Hematopoietic multipotent progenitor cell treated with erythropoietin and hydrocortisone succinate and interleukin-3 and kit ligand, for 17 days (in vitro differentiated cells): ENCODE measurements at places on chromosomes 12 and 14.
A peak's percentile ranks its signal among the peaks of the same experiment; 100 is the strongest.

DNA sequence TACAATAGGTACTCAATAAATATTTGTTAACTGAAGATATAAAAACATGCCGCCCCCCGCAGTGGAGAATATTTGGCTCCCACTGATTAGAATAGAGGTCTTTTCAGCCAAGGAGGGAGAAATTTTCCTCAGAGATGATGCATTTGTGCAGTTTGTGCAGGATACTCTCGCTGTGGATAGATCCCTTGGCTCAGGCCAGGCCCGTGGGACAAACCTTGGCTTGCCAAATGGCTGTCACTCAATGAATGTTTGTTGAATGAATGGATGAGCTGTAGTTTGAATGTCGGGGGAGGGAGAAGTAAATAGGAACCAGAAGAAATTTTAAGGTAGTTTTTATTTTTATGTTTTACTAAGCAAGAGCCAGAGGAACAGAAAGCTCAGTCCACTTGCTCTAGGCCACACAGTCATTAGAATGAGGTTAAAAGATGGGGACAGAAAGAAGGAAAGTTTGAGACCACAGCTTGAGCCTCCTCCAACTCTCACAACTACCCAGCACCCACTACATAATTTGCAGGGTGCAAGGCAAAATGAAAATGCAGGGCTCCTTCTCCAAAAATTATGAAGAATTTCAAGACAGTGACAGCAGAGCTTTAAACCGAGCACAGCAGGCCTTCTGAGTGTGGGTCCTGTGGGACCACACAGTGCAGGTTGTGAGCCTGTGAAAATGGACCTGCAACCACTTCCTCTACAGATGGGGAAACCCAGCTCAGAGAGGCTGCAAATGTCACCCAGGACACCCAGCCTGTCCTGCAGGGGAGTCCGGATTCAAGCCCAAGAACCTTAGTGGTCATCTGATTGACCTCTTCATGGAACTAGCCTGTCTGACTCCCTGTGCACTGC lies 51.4 kb downstream of the WSCD2 start:
- no peak for DNase-seq

DNA sequence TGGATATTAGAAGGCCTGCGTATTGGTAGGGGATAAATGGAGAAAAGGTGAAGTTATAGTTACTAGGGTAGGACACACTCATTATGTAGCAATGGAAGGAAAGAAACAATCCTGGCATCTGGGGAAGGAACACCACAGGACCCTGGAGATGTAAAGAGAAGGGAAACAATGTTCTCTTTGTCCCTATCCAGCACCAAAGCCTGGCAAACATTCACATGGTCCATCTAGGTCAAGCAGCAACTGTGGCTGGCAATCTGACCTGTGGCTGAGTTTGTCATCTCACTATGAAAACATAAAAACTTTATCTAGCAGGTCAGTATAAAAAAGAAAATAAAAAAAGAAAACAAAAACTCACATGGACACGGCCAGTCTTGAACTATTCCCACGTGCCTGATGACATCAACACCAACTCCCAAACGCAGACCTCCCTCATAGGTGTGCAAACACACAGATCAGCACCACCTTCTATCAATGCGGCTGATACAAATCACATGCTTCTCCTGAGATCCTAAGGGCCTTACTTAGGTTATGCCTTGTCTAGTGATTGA lies 2.6 kb downstream of the POMT2 start:
- no peak for DNase-seq

GRCh38 chr14:70032447-70032846 lies 153.2 kb downstream of the SMOC1 start:
- no peak for DNase-seq

- DNase-seq = no peak
These were observed 64.3 kb upstream of the DIO3 start for GRCh38 chr14:101496776-101497683.

GRCh38 chr12:69613351-69613750 lies 2.6 kb upstream of the LRRC10 start:
- no peak for DNase-seq

DNA sequence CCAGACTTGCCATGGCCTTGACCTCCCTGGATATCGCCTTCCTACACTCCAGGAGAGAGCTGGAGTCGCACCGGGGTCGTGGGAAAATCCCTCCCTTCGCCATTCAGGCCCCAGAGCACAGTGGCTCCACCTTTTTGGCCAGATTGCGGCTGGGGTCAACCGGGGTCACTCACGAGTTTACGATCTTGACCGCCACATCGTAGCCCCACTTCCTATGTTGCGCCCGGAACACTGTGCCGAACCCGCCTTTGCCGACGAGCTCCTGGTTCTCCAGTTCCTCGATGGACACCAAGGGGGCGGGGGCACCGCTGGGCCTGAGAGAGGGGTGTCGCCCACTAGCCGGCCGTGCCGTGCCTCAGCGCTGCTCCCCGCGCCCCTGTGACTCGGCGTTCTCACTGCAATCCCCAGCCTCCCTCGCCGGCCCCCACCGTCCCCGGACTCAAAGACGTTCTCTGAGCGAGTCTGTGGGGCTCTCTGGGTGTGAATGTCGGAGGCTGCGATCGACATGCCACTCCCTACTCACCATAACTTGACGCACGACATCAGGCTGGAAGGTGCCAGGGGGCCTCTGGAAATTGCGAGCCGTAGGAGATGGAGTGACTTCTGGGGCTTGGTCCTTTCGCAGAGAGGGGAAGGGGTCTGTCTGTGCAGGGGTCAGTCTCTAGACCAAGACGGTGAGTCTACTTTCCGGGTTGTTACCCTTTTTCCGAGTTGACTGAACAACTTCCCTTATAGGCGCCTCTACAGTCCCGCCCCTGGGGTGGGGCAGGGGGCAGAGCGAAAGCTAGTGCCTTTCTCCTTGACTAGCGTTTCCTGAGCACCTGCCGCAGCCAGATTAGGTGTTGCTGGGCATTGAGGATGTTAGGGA lies at the start of gene RIPK3:
Gene RIPK3 (minus strand): TSS at position 708 of the 868 bp plus-strand sequence. CDS start 165 bp downstream, at position 543.
- DNase-seq = no peak

DNA sequence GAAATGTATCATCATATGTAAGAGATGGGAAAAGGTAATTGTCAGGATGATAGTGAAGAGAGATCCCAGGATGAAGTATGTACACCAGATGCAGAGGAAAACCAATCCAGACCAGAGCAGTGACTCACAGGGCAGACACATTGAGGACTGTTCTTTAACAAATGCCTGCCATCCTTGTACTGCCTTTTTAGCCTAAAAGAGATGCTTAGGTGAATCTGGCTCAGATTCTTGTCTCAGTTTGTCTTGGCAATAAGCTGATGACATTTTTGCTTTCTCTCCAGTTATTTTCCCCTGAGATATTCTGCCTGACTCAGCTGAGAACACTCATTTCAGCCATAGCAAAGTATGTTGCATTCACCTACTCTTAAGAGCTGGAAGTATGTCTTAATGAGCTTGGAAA lies 405.3 kb upstream of the USP15 start:
- DNase-seq = no peak

GRCh38 chr12:41932470-41932991 lies 212.1 kb downstream of the GXYLT1 start:
- DNase-seq = no peak

- DNase-seq = no peak
These were observed 19.4 kb upstream of the EML1 start for GRCh38 chr14:99773521-99774497.

- DNase-seq = no peak
These were observed 11.3 kb downstream of the LRRC74A start for GRCh38 chr14:76837524-76837923.

DNA sequence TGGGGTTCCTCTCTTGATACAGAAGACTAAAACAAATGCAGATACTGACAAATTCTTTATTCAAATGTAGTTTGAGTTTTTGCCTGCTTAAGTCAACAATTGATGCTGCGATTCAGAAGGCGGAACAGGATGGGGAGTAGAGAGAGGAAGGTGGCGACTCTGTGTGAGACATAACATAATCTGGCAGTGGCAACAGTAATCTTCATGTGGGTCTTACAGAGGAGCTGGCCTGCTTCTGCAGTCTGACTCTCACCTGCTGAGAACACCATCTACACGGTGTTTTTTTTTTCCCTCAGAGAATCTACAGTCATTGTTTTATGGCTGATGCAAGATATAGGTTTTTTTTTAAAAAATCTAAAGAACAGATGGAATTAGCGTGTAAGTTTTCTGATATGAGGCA lies 10.1 kb downstream of the CCDC92 start:
- DNase-seq = no peak

GRCh38 chr12:1574865-1575259 lies 19.5 kb downstream of the FBXL14 start:
- no peak for DNase-seq

- DNase-seq = no peak
These were observed 1190.7 kb upstream of the SEL1L start for GRCh38 chr14:82724316-82724715.

GRCh38 chr12:104115587-104115975 lies 22.4 kb downstream of the NFYB start:
- no peak for DNase-seq

DNA sequence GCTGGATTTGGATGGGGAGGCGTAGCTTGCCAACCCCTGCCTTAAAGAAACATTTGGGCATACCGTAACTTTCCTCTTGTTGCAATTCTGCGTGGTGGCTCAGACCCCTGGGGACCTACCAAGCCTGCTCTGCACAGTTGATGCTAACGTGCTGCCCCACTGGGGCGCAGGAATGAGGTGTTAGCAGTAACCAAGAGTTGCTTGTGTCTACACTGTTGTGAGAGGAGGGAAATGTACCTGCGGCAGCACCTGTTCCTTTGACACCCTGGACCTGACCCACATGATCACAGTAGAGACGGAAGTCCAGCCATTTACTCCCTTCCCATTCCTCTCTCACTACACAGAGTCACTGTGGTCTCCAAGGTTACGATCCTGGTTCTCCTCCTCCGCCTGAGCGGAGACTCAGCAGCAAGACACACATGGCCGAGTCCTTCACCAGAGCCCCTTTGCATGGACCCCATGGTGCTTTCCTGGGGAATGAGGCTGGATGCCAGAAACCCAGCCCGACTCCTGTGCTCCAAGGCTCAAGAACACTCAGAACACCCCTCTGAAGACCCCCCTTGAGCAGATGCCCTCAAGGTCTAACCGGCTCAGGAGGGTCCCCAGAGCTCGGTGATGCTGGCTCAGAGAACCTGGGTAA lies 84.8 kb downstream of the FBXL14 start:
- DNase-seq = no peak

- DNase-seq = no peak
These were observed 202.7 kb downstream of the FBXL14 start for GRCh38 chr12:1391722-1392121.

- no peak for DNase-seq
These were observed 1.1 kb upstream of the SLCO1B1 start for GRCh38 chr12:21129906-21130305.

- no peak for DNase-seq
These were observed 953 bp upstream of the NXPH4 start for GRCh38 chr12:57215668-57216013.

DNA sequence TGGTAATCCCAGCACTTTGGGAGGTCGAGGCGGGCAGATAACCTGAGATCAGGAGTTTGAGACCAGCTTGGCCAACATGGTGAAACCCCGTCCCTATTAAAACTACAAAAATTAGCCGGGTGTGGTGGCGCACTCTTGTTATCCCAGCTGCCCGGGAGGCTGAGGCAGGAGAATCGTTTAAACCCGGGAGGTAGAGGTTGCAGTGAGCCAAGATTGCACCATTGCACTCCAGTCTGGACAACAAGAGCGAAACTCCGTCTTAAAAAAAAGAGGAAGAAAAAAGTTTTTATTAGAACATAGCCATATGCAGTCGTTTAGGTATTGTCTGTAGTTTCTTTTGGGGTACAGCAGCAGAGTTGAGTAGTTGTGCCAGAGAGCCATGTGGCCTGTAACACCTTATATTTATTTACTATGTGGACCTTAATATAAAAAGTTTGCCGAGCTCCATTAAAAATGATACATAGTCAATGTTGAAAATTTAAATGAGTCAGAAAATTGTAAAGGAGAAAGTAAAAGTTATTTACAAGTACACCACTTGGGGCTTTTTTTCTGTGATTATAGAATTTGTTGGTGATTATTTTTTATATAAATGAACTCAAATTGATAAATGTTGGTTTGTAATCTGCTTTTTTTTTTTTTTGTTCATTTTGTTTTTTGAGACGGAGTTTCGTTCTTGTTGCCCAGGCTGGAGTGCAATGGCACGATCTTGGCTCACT lies 2.2 kb downstream of the ADIPOR2 start:
- DNase-seq = no peak

DNA sequence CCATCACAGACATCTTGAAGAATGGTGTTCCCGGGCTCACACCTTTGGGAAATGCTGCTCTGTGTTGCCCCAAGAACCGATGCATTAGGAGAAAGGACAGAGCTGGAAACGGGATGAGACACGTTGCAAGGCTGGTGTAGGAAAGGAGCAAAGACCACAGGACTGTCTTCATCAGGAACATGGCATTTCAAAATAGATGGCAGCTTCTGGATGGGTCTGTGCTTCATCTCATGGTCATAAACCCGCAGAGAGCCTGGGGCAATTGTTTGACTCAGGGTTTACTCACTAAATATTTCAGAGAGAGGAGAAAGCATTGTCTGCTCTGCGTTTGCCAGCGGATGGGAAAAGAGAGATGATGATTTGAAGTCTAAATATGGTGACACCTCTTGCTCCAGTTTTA lies 76.3 kb downstream of the CACNA1C start:
- DNase-seq = no peak

- DNase-seq = no peak
These were observed 5.8 kb upstream of the FRS2 start for GRCh38 chr12:69464428-69464827.

DNA sequence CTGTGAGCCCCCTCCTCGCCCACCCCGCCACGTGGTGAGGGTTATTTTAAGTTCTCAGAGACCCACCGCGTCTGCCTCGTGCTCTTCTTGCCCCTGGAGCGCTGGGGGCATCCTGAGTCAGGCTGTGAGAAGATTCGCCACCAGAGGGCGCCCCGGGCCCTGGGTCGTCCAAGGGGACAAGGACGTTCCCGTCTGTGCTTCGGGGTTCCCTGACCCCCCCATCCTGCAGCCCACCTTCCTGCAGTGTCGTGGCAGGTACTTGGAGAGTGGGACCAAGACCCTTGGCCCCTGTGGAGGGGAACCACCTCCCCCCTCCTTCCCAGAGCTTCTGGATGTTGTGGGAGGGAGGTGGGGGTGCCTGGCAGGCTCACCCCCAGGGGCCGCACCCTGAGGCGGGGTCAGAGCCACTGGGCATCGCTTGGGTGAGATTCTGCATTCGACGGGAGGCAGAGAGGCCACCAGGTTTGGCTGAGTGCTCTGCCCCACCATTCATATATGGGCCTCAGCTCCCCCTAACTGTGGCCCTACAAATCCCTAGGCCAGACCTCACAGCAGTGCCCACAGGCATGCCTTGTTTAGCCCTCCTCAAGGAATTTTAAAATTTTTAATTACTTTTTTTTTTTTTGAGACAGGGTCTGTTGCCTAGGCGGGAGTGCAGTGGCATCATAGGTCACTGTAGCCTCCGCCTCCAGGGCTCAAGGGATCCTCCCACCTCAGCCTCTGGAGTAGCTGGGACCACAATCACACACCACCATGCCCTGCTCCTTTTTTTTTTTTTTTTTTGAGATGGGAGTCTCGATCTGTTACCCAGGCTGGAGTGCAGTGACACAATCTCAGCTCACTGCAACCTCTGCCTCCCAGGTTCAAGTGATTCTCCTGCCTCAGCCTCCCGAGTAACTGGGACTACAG lies 17.0 kb downstream of the RHOF start:
- DNase-seq = peak; percentile 89

- no peak for DNase-seq
These were observed 177.7 kb downstream of the CCDC91 start for GRCh38 chr12:28367993-28368392.
